Ecto neural progenitor cell (in vitro differentiated cells): ENCODE measurements at places on chromosomes 2 and 18.

GRCh38 chr2:236646871-236647270 lies 77.2 kb downstream of the ACKR3 start:
- DNase-seq, result peak; percentile 3

- no peak for DNase-seq
Measured at GRCh38 chr2:22153931-22154613, 1030.3 kb downstream of the TDRD15 start.

DNA sequence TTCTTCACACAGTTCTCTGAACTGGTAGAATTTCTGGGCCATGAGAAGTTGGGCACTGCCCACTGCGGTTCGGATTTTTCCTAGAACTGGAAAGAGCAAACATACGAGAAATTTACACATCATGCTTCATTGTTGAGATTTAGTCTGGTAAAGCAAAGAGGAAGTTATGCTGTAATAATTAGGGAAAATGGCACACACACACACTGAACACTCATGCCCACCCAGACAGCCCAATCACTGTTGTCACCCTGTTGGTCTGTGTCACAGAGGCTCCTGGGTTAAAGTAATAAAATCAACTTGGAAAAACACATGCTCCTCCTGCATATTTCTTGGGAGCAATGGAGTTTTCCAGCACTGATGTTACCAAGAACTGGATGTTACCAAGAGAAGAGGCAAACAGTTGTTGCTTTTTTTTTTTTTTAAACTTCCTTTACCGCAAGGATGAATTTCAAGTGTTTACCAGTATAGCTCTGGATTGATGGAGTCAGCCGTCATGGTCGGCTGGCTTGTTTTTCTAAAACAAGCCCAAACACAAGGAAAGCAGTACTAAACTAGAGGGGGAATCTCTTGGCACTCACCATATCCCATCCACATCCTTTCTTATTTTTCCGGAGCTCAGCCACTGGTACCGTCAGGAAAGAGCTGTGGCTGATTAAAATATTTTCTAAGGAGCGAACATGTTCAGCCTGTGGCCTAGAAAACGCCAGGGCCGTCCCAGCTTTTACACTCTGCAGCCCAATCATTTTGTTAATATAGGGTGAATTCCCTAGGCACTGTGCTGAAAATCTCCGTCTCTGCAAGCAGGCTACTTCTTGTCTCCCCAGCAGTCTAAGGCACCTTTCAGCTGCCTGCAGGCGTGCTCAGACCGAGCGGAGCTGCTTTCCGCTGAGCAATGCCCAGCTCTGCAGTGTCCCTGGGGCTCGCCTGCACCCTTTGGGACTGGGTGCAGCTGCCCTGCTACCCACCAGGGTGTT lies 58.9 kb downstream of the TGIF1 start:
- DNase-seq, result peak; percentile 56

DNA sequence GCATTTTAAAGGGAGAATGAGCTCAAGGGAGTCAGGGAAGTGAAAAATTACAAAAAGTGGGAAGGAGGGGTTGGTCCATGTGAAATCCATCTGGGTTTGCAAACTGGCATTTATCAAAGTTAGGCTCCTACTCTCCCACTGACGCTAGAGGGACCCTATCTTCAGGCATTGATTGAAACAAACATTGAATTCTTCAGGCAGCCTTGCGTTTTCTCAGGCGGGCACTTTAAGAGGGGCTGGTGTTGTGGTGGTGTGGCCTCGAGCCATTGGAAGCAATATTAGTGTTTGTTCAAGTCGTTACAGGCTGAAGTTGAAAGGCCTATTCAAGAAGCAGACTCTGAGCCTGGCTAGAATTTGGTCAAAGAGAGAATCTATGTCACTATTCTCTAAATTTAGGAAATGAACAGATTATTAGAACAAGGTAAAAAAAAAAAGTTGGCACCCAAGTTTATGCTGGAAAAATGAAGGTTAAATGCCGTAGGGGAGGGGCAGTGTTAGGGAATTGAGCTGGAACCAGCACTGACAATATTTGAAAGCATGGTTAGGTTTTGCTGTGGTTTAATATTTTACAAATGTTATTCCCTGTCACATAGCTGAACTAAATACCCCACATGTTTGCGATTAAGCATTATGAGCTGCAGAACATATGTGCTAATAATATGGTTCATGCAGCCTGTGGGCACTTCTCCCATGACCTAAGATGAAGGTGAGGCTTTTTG lies 36.8 kb downstream of the STON1 start:
- DNase-seq, result no peak

GRCh38 chr2:46552079-46552478 lies 72.7 kb downstream of the TMEM247 start:
- no peak for DNase-seq
